ENCODE measurements at places on chromosomes 13 and 19. TPM values are rescaled to one million over a fixed set of nuclear protein-coding genes. Genes with fewer than 3 reads are reported as not detected.

C1QTNF9B gene
- not detected for total RNA-seq

ZNF132 gene
- 17.8 TPM for total RNA-seq

DNA sequence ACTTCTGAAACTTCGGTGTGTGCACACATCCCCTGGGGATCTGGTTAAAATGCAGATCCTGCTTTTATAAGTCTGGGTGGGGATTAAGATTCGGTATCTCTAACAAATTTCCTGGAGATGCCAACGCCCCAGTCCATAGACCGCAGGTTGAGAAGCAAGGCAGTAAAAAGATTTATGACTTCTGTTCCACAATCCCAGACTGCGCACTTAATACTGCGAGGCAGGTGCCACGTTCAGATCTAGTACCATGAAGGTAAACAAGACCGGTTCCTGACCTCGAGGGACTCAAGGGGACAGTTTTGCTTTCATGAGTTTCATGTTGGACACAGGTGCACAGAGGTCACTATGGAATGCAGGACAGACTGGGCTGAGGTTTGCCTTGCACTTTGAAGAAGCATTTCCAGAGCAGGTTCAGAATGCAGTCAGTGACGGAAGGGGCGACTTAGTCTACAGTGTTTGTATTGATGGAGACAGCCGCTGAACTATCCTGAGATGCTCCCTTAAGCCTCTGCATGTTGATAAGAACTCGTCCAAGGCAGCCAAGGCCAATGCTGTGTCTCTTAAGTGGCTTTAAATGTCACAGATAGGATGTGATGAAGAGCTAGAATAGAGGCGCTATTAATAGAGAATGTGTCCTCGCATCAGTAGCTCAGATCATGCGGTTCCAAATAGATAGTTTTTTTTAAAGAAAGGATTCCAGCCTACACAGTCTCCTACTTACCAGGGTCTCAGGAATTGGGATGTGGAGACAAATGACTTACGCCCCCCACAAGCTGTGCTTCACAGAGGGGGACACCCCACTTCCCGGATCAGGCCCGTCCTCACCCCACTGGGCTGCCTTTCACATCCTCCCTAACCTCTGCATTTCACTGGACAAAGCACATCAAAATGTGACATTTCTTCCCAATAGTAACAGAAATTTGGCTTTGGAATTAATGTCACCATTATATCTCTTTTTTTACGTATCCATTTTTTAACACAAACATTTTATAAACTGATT lies 97.1 kb upstream of the IRS2 start:
- DNase-seq, result no peak

DNA sequence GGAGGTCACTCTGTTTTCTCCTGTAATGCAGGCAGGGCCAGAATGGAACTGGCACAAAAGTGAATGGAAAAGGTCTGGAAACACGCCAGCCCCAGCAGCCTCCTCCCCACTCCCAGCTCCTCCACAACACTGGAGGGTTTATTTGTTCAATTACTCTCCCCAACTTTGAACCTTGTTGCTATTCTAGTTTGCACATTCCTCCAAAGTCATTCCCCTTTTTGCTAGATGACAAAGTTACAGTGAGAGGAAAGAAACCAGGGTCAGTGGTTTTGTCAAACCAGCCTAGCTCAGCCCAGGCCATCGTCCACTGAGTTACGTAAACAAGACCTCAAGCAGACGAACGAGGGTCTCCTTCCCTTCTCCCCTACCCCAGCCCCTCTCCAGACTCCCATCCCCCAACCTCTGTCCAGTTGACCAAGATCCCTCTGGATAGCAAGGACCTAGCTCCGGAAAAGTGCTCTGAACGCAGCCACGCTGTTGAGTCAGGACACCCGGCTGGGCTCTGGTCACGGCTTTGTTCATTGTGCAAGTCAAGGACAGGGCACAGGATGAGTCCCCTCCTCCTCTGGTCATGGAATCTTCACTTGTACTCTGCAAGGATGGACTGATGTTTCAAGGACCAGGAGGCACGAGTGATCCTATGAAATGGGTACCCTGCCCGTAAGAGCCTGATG lies 180.0 kb downstream of the USP12 start:
- DNase-seq, result peak; percentile 74

- DNase-seq, result no peak
Measured at GRCh38 chr19:3975637-3976087, 4.8 kb upstream of the DAPK3 start.

DNA sequence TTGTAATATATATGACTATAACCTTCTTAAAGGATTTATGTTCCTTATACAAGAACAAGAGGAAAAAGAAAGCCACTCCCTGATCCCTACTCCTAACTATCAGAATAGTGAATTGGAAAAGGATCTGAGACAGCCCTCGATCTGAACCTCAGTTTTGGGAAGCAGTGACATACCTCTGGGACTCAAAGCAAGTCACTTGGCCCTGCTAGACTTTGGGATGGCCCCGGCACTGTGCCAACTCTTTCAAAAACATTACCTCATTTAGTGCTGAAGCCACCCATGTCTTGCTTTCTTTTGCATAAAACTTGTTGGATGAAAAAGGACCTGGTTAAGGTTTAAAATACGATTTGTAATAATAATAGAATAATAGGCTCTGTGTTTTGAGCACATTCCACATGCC lies 447.3 kb downstream of the FGF9 start:
- DNase-seq, result no peak

- DNase-seq, result no peak
Measured at GRCh38 chr19:39843919-39844793, 2.0 kb downstream of the FBL start.

GRCh38 chr19:50383001-50383851 lies 921 bp upstream of the POLD1 start:
- no peak for DNase-seq
